ENCODE measurements at places on chromosomes 5 and 9. TPM values are rescaled to one million over a fixed set of nuclear protein-coding genes. Genes with fewer than 3 reads are reported as not detected.

- no peaks in the 10 kb centered on the region for H3K36me3 ChIP-seq
- H3K27me3 ChIP-seq, result no peaks in the 10 kb centered on the region
- H3K27ac ChIP-seq, result no peak overlapping the region
- no peak overlapping the region for H3K4me3 ChIP-seq
- no peak for DNase-seq
- peaks cover 3% of the 10 kb centered on the region for H3K4me1 ChIP-seq
These were observed 1178.8 kb upstream of the DMAC1 start for GRCh38 chr9:8978334-8978733.

DNA sequence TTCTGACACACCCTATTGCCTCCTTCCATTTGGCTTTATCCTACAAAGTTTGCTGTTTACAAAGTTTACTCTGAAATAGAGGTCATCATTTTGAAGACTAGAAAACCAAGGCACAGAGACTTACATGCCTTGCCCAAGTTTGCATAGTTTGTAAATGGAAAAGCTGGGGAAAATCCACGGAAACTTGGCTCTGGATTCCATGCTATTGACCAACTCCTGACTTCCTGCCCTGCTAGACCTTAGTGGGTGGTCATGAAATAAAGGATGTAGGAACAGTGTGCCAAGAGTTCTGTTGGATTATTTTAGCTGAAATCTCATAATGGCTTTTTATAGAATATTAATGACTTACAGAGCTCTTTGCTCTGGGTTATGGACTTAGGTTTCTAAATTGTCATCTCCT, 69.5 kb downstream of the GRIA1 start:
- no peak overlapping the region for H3K27ac ChIP-seq
- no peak overlapping the region for H3K4me3 ChIP-seq
- H3K36me3 ChIP-seq, result no peaks in the 10 kb centered on the region
- peaks cover 16% of the 10 kb centered on the region for H3K4me1 ChIP-seq
- DNase-seq, result no peak

DNA sequence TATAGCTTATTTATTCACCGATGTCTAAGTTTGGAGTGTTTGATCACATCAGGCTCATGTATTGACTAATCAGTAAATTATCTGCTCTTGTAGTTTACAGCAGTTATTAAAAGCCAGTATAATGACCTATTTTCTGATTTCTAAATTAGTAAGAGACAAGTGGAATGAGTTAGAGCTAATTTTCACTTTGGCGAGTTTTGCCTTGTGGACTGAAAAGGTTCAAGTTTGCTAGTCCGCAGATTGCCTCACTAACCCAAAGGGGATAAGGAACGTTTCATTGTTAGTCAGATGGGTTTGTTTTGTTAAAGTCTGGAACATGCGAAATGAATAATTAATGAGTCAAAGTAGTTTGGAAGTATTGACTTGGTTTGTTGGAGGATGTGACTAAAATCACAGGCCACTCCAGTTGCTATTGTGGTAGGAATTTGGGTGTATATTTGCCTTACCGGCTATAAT, 40.1 kb downstream of the SMARCA2 start:
- H3K4me3 ChIP-seq, result no peak overlapping the region
- H3K4me1 ChIP-seq, result peaks cover 23% of the 10 kb centered on the region
- H3K27me3 ChIP-seq, result no peaks in the 10 kb centered on the region
- H3K36me3 ChIP-seq, result peaks cover 25% of the 10 kb centered on the region
- DNase-seq, result no peak

- no peaks in the 10 kb centered on the region for H3K27me3 ChIP-seq
- DNase-seq, result no peak
- H3K36me3 ChIP-seq, result no peaks in the 10 kb centered on the region
These were observed 73.9 kb upstream of the EFNA5 start for GRCh38 chr5:107744418-107745330.

GRCh38 chr9:87862536-87863268, 20.0 kb upstream of the SPATA31E1 start:
- H3K36me3 ChIP-seq, result peaks cover 12% of the 10 kb centered on the region
- H3K4me3 ChIP-seq, result no peak overlapping the region
- H3K4me1 ChIP-seq, result peaks cover 4% of the 10 kb centered on the region
- H3K27me3 ChIP-seq, result no peaks in the 10 kb centered on the region
- DNase-seq, result no peak

DNA sequence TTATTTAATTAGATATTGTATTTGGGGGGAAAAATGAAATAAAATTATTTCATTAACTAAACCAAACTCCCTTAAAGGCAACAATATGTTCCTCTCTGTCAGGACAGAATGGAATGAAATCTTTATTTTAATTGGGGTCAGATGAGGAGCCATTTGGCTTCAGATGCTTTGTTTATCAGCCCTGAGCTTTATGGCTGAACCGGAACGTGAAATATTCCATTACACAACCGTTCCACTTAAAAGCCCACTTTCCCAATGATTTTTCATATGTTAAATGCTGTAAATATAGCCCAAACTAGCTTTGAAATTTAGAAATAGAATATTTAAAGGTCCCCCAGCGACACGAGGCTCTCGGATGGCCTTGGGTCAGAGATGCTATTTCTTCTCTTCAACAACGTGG, 149.5 kb downstream of the CRB2 start:
- no peaks in the 10 kb centered on the region for H3K27me3 ChIP-seq
- DNase-seq, result no peak
- no peak overlapping the region for H3K27ac ChIP-seq
- H3K4me1 ChIP-seq, result no peaks in the 10 kb centered on the region

GRCh38 chr9:31730398-31730797, 654.0 kb upstream of the ACO1 start:
- H3K4me3 ChIP-seq, result no peak overlapping the region
- DNase-seq, result no peak
- peaks cover 4% of the 10 kb centered on the region for H3K4me1 ChIP-seq
- H3K36me3 ChIP-seq, result no peaks in the 10 kb centered on the region

GRCh38 chr9:18726546-18726945, 252.6 kb downstream of the ADAMTSL1 start:
- DNase-seq, result no peak
- H3K36me3 ChIP-seq, result peaks cover 6% of the 10 kb centered on the region
- H3K4me1 ChIP-seq, result peaks cover 24% of the 10 kb centered on the region
- no peak overlapping the region for H3K4me3 ChIP-seq
- peak overlapping the region; percentile 68 for H3K27ac ChIP-seq

Gene PCDHGC4
- total RNA-seq, result 5.2 TPM

Gene INSL4
- total RNA-seq, result not detected

Gene LCN6
- not detected for total RNA-seq

Gene CCL28
- not detected for total RNA-seq
